ENCODE measurements at places on chromosomes 6 and 20.

DNA sequence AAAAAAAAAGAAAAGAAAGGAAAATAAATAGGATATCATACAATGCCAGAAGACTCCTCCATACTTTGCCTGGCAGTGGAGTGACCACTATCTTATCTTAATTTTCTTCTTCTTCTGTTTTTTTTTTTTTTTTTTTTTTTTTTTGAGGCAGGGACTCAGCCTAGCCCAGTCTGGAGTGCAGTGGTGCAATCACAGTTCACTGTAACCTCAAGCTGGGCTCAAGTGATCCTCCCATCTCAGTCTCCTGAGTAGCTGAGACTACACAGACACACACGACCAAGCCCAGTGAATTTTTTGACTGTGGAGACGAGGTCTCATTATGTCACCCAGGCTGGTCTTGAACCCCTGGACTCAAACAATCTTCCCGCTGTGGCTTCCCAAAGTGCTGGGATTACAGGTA lies 17.1 kb upstream of the MMP9 start:
- DNase-seq = peak; percentile 28

DNA sequence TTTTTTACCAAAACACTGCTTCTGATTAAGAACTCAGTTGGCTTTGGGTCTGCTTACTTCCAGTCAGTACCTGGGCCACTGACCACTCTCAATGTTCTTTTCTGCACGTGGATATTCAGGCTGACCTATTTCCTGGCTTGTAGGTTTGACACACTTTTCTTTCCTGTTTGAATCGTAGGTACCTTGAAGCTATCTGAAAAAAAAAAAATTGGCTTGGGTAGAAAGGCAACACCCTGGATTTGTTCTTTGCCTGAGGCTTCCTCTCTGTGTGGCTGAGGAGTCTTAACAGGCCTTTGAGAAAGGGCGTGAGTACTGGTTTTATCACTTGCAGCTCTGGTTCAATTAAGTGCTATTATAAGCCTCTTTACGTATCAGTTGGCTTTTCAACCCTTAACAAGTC lies 60.6 kb upstream of the IL20RA start:
- no peak for DNase-seq

GRCh38 chr6:7203939-7204338 lies 96.2 kb downstream of the RREB1 start:
- DNase-seq = no peak

GRCh38 chr20:54560357-54560756 lies 85.0 kb downstream of the DOK5 start:
- DNase-seq = no peak

GRCh38 chr6:160973311-160974250 lies 18.0 kb upstream of the MAP3K4 start:
- no peak for DNase-seq

DNA sequence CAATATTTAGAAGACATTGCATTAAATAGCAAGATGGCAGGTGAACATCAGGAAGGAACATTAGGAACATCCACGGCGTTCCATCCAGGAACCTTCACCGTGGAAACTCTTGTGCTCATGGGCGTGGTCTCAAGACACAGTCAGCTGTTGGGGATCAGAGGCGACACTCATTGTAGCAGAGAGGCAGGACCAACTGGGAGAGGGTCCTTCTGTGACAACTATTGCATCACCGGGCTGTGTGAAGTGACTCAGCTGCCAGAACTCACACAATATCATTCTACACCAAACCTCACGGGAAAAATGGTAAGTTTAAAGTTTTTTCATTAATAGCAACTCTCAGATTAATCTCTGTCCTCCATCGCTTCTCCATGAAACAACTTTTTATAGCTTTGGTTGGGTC lies 334.8 kb upstream of the SULF2 start:
- DNase-seq = no peak

GRCh38 chr6:57097596-57097995 lies 7.6 kb downstream of the ZNF451 start:
- DNase-seq = no peak

GRCh38 chr20:44683263-44684046 lies 31.7 kb upstream of the CCN5 start:
- no peak for DNase-seq

All from left forelimb (tissue), 1 donor.